ENCODE measurements at places on chromosomes 1 and 21.
A peak's percentile ranks its signal among the peaks of the same experiment; 100 is the strongest.

- peak; percentile 16 for DNase-seq
Measured at GRCh38 chr1:7942214-7942921, 1.7 kb upstream of the TNFRSF9 start.

- no peak for DNase-seq
Measured at GRCh38 chr1:204011426-204011825, 61.5 kb upstream of the SOX13 start.

DNA sequence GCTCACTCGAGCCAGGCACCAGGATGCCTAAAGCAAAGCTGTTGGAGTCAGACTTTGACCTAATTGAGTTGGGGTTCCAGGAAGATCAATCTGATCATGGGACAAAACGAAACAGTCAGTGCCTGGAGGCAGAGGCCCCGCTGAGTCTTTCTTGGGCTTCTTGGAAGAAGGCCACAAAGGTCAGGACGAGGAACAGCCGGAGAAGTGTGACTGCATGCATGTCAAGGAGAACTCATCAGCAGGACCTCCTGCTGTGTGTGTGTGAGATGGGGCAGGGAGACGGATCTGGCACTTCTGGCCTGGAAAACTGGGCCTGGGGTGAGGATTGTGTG, 190.8 kb downstream of the CAMTA1 start:
- DNase-seq: no peak

- DNase-seq: no peak
Measured at GRCh38 chr1:64228167-64228957, 24.9 kb downstream of the UBE2U start.

DNA sequence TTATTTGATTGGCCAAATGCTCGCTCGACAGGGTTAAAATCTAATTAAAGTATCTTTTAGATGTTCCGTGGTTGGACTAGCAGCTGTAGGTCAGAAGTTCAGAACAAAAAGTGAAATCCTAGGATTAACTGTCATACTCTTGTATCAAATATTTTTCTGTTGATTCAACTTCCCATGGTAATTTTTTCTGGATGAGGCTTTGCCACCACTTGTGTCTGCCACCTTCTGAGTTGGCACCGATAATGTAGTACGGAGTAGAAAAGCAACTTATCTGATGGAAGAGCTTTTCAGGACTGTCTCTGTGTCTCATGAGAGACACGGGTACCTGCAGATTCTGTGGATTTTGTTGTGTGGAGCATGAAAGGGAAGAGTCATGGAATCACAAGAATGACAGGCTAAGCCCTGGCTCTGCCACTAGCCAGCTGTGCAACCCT, 44.6 kb upstream of the CNN3 start:
- DNase-seq: peak; percentile 88

DNA sequence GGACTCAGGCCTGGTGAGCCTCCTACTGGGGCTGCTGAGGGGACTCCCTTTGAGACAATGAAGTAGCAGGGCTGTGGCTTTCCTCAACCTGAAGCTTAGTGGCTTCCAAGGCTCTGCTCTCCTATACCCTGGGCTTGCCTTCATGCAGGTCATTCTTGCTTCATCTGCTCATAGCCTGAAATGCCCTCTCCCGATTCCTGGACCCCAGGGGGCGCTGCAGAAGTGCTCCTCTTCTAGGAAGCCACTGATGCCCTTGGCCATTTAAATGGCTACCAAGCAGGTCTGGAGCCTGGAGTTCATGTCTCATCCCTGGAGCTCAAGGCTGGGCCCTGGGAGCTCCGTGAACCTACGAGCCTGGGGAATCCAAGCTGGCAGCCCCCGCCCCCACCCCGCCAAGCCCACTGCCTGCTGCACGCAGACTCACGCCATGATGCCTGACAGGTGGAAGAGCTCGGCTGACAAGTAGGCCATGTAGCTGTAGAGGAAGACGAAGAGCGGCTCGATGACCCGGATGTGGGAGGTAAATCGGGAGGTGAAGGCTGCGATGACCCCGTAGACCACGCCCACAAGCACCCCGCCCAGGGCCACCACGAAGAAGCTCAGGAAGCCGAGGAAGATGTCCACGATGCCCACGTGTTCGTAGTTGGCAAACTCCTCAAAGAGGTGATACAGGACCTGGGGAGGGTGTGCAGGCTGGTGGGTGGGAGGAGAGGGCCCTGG, 45.7 kb downstream of the SLC9A1 start:
- peak; percentile 63 for DNase-seq

DNA sequence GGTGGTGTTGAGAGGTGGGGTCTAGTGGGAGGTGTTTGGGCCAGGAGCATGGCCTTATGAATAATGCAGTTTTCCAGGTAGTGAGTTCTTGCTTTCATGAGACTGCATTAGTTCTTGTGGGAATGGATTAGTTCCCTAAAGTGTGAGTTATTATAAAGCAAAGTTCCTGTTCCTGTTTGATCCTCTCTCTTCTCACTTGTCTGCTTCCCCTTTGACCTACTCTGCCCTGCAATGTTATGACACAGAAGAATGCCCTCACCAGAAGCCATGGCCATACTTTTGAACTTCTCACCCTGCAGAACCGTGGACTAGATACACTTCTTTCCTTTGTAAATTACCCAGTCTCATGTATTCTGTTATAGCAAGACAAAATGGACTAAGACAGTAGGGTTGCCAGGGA, 53.6 kb downstream of the MAP3K7CL start:
- DNase-seq: peak; percentile 60

DNA sequence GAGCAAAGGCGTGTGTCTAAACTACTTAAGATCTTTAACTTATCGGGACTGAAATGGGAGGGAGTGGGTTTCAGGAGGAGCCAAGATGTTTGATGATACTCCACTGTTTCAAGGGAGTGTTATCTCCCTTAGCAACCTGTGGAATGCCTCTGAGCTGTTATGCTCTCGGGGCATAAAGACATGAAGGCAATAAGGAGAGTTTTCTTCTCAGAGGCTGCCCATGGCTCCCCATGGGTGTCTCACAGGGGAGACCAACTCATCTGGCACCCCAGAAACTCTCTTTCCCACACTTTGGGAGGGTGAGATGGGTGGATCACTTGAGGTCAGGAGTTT, 130.0 kb downstream of the LIPI start:
- DNase-seq: no peak

- DNase-seq: no peak
Measured at GRCh38 chr1:235127203-235127602, 1.4 kb downstream of the TOMM20 start.

GRCh38 chr1:163107655-163108054, 38.5 kb downstream of the RGS4 start:
- no peak for DNase-seq

DNA sequence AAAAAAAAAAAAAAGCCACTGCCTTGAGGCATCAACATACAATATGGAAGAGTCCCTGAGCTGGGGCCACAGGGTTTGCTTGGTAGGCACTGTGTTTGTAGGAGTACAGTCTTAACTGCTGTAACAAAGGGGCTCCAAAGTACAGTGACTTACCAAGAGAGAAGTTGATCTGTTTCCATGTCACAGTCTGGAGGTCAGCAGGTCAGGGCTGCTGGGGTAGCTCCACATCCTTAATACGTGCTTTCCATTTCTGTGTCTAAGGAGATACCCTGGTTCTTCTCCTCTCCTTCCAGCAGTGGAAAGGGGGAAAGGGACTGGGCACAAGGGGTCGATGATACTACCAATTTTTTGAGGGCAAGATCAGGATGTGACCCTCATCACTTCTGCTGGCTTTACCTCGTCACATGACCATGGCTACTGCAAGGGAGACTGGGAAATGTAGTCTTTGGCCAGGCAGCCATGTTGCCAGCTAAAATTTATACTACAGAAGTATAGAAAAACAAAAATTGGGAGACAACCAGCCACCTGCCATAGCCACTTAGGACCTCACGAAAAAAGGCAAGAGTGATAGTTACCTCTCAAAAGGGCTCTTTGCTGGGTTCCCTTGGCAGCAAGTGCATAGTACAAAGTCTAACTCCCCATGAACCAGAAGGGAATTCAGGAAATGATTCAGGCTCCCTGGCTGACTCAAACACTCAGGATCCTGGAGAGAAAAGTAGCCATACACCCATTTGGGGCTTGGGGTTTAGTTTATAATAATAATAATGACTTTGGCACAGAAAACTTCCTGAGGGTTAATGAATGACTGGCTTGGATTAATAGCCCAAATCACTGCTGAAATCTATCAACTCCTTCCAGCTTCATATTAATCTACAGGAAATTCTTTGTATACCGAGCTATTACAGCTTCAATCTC, 52.7 kb upstream of the ATP5PO start:
- no peak for DNase-seq

GRCh38 chr1:214604523-214604922, 1.5 kb downstream of the CENPF start:
- DNase-seq: no peak

- DNase-seq: no peak
Measured at GRCh38 chr1:35452106-35452774, 105.0 kb downstream of the KIAA0319L start.

GRCh38 chr1:204190212-204191211, 5.8 kb downstream of the KISS1 start:
- peak; percentile 10 for DNase-seq

- no peak for DNase-seq
Measured at GRCh38 chr1:147080006-147080661, 92.1 kb downstream of the PRKAB2 start.

- no peak for DNase-seq
Measured at GRCh38 chr1:208513799-208514198, 269.6 kb upstream of the PLXNA2 start.
